ENCODE measurements at places on chromosomes 3 and 15.
A peak's percentile ranks its signal among the peaks of the same experiment; 100 is the strongest.

- DNase-seq = no peak
These were observed 14.9 kb downstream of the SIAH2 start for GRCh38 chr3:150747886-150748683.

DNA sequence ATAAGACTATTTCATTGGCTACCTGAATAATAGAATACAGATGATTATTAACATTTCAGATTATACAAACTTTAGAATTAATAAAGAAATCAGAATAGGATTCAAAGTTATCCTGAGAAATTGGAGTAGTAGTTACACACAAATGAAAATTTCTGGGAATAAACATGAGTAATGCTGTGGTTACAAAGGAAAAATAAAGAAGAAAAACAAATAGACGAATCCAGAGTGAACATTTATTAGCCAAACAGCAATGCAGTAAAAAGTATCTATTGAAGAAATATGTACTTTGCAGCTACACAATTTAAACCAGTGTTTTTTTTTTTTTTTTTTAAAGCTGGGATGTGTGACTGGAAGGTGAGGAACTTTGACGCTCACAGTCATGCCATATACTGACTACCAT, 1159.2 kb downstream of the TUSC7 start:
- DNase-seq = no peak

DNA sequence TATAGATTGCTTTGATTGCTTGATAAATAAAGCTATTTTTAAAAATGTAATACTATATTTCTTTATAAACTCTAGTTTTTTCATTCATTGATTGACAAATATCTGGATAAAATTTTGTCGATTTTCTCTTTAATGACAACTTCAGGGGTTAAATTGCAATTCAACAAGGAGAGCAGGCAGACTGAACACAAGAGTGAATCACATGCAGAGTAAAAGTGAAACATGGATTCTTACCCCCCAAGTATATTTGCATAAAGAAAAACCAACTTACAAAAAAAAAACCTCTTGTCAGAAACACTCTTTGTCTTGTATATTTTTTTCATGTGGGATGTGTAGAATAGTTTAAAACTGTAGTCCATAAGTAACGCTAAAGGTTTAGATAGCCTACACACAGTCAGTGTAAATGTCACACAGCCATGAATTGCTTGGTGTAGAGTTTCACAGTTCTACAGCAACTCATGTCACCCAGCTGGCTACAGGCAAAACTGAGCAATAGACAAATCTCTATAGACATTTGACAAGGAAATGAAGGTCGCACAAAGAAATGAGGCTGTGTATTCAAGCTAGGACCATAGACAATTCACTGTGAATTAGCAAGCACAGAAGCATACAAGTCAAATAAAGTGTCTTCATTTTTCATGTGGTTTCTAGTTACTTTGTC, 141.6 kb downstream of the THRB start:
- no peak for DNase-seq

- no peak for DNase-seq
These were observed 80.3 kb upstream of the PIAS1 start for GRCh38 chr15:67973846-67974245.

- no peak for DNase-seq
These were observed 4.0 kb upstream of the PARP6 start for GRCh38 chr15:72276326-72276700.

DNA sequence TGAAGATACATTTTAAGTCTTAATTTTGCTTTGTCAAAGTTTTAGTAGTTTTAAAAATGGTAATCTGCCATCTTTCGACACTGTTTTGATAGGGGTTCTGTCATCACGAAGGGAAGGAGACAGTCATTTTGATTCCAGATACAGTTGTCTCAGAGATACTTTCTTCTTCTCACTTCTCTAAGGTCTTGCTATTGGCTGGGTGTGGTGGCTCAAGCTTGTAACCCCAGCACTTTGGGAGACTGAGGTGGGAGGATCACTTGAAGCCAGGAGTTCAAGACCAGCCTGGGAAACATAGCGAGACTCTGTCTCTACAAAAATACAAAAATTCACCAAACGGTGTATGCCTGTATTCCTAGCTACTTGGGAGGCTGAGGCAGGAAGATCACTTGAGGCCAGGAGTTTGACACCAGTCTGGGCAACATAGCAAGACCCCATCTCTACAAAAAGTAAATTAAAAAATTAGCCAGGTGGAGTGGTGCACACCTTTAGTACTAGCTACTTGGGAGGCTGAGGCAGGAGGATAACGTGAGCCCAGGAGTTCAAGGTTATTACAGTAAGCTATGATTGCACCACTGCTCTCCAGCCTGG, 3.3 kb downstream of the RAB8B start:
- DNase-seq = peak; percentile 30

DNA sequence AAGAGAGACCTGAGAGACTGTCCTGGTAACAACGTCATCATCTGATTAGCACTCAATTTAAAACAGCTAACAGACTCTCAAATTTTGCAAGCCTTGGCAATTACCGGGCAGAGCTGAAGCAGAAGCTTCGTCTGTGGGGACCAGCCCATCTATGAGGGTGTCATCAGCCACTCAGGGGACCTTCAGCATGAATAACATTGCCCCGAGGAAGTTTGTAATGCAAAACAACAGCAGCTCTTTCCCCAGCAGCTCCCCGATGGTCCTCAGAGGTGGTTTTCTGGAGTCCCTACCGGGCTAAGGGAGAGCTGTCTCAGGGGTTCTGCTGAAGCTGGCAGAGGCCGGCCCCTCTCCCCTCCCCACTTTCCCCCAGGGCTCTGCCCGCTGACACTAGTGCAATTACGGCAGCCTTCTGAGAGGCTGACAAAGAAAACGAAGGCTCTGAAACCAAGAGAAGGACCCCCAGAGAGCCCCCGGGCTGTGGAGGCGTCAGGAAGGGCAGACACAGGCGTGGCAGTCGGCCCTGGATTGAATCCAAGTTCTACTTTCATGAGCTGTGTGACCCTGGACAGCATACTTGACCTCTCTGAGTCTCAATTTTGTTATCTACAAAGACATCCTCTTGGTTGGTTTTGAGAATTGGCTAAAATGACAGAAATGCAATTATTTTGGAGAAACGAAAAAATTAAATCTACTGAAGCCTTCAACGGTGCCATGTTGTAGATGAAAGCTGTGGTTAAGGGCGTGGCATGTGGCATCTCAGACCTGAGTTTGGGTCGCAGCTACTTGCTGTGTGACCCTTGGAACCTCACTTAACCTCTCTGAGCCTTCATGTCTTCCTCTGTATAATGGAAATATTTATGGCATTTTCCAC, 102.1 kb upstream of the TLE3 start:
- DNase-seq = no peak

DNA sequence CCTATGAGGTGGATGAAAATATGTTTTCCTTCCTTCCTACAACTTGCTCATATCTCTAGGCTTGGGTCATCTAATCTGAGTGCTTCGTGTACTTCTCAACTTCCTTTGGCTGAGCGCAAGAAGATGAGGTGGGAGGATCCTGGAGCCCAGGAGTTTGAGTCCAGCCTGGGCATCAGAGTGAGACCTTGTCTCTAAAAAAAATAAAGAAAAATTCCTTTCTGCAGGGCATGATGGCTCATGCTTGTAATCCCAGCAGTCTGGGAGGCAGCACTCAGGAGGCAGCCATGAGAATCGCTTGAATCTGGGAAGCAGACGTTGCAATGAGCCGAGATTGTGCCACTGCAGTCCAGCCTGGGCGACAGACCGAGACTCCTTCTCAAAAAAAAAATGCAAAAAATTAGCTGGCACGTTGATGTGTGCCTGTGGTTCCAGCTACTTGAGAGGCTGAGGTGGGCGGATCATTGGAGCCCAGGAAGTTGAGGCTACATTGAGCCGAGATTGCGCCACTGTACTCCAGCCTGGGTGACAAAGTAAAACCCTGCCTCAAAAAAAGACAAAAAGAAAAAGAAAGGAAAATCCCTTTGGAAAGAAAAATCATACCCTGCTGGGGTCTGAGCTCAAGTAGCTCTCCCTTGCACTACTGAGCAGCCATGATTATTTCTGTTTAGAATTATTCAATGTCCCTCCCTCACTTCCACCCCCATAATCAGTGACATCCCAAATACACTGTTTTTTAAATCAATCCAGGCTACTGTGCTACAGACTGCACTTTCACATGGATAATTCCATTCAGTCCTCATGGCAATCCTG, 28.0 kb upstream of the RAB11A start:
- DNase-seq = no peak

DNA sequence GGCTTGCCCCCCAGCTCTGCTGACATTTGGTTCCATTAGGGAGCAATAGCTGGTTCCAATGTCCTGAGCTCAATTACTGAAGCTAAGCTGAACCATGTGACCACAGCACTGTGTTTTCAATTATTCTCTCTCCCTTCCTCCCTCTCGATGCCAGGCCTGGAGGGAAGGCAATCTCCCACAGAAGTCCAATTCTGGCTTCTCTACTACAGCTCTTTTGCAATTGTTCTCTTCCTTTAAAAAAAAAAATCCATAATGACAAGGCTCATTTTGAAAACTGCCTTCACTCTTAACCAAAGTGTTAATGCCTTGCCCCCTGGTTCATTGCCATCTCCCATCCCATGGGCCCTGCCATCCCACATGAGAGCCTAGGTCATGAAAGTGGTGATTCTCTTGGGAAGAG, 24.8 kb downstream of the IL16 start:
- DNase-seq = no peak

- no peak for DNase-seq
These were observed 261.1 kb downstream of the EPHB1 start for GRCh38 chr3:135056084-135056730.

- DNase-seq = no peak
These were observed 279.8 kb upstream of the SEMA6D start for GRCh38 chr15:47437491-47437890.

DNA sequence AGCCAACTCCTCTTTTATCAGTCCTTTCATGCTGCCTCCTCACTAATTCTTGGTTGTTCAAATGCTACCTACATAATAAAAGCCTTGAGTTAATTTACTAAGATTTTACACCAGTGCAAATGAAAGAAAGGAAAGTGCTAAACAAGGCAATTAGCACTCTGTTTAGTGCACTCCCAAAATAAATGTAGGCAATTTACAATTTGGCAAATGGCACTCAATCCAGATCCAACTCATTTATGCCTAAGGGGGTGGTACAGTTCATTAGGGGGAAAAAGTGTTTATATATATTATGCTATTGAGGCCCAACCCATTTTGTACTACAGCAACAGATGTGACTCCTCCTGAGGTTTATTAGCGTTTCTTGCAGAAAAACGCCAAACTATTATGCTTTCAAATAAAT, 370.1 kb downstream of the NR2F2 start:
- DNase-seq = no peak

DNA sequence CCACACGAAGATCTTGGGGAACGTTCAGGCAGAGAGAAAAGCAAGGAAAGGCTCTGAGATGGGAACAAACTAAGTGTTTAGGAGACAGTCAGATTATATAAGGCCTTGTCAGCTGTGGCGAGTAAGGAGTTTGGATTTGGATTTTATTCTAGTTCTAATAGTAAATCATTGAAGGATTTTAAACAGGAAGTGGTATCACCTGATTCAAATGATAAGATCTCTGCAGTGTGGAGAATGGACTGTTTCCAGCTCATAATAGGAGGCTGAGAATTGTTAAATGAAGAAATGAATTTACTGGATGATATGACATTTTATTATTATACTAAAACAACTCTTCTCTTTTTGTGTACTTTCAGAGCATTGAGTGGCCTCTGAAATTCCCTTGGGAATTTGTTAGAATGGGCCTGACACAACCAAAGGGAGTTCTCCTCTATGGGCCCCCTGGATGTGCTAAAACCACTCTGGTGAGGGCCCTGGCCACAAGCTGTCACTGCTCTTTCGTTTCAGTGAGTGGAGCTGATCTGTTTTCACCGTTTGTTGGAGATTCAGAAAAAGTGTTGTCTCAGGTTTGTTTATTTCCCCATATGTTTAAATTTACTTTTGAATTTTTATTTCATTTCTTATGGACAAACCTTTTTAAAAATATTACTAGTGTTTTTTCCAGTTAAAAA, 36.0 kb upstream of the GATM start:
- DNase-seq = no peak

- DNase-seq = no peak
These were observed 3.3 kb upstream of the IL17RC start for GRCh38 chr3:9913601-9914000.

GRCh38 chr3:155441506-155441905, 148.0 kb upstream of the STRIT1 start:
- DNase-seq = no peak

GRCh38 chr15:67399925-67400324, 121.0 kb upstream of the C15orf61 start:
- no peak for DNase-seq
